Vein endothelial cell (primary cell): ENCODE measurements at places on chromosomes 13 and 19. TPM values are rescaled to one million over a fixed set of nuclear protein-coding genes. Genes with fewer than 3 reads are reported as not detected.

IFNL3 gene
- not detected in 2 replicates for total RNA-seq

PPP1R37 gene
- 37.4 and 50.3 TPM in 2 replicates for total RNA-seq

VRK3 gene
- 30.8 and 32.3 TPM in 2 replicates for total RNA-seq

SNAPC2 gene
- 21.2 and 21.8 TPM in 2 replicates for total RNA-seq

C19orf81 gene
- total RNA-seq, result not detected in 2 replicates

PLIN5 gene
- total RNA-seq, result 0.33 and 0.48 TPM in 2 replicates

IFNL1 gene
- not detected in 2 replicates for total RNA-seq
